Right renal cortex interstitium (tissue), 3 donors: ENCODE measurements at places on chromosomes 4 and X. TPM values are rescaled to one million over a fixed set of nuclear protein-coding genes. Genes with fewer than 3 reads are reported as not detected.

DNA sequence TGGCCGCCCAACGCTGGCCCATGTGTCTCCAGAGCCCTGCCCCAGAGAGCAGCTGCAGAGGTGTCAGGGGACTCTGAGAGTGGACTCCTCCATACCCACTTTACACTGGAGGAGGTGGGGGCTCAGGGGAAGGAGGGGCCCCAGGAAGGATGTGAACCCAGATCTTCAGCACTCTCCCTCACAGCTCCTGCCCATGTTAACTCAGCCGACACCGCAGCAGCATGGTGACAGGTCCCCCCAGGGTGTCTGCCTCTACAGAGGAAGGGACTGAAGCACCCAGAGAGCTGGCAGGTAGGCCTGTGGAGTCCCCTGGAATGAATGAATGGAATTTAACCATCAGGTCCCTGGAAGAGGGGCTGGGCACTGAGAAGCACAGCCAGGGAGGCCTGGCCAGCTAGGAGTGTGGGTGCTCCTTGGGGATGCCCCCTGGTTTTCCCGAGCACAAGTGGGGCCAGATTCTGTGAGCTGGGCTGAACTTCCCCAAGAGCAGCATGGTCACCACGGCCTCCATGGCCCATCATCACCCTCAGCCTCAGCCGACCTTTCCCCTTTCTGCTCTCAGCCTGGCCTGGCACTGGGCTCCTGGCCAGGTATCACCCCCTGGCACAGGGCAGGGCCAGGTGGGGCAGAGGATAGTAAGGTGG is 21.9 kb downstream of the SH3BP2 start:
- DNase-seq, result no peak

- no peak for DNase-seq
Measured at GRCh38 chrX:31931225-31931624, 859.4 kb upstream of the FTHL17 start.

FDCSP gene
- 1.3 TPM for polyA plus RNA-seq

GRCh38 chrX:32987142-32987541 is 224.2 kb downstream of the DMD start:
- no peak for DNase-seq

NWD2 gene
- polyA plus RNA-seq, result 0.11 TPM
